Mesothelial cell of epicardium (in vitro differentiated cells): ENCODE measurements at places on chromosomes 6 and 20.
A peak's percentile ranks its signal among the peaks of the same experiment; 100 is the strongest.

- DNase-seq: no peak
These were observed 1.8 kb upstream of the ARFGAP1 start for GRCh38 chr20:63270606-63271325.

DNA sequence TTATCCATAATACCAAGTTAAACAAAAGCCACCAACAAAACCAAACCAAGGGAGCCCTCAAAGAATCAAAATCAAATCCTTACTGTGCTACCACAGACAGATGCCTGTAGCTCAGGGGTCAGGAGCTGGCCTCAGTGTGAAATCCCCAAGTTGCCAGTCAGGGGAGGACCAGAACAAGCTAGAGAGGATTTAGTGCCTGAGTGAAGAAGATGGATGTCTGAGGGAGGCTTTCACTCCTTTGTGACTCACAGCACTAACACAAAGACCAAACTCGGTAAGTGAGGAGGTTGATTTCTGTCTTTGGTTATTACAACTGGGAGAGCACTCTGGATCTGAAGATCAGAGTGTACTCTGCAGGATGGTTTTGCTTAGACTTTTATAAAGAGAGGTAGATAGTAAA lies 189.9 kb upstream of the ZNF184 start:
- DNase-seq: no peak

GRCh38 chr6:27890445-27891319 lies 21.5 kb downstream of the OR2B2 start:
- no peak for DNase-seq

DNA sequence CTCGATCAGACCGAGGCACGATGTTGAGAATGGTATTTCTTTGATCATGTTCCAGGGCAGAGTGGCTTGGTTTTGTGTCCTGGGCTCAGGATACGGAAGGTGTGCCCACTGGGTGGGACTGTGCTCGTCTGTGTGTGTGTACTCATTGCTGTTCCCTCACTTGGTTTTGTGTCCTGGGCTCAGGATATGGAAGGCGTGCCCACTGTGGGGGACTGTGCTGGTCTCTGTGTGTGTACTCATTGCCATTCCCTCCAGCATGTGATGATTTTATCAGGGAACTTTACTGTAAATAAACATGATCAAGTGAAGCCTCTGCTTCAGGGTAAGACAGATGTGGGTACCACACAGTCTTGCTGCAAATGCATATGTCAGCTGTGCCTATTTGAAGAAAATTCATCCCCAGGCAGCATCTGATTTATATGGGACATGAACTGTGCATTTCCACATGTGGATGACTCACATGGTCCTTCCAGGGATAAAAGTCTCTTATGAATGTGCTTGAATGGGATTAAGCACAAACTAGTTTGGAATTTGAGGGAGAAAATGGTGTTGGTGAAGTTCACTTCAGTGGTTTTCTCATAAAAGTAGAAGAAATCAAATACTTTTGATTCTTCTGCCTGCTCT lies 274.3 kb downstream of the QKI start:
- DNase-seq: no peak

GRCh38 chr20:33299111-33299603 lies 16.1 kb downstream of the BPIFB1 start:
- DNase-seq: peak; percentile 58

DNA sequence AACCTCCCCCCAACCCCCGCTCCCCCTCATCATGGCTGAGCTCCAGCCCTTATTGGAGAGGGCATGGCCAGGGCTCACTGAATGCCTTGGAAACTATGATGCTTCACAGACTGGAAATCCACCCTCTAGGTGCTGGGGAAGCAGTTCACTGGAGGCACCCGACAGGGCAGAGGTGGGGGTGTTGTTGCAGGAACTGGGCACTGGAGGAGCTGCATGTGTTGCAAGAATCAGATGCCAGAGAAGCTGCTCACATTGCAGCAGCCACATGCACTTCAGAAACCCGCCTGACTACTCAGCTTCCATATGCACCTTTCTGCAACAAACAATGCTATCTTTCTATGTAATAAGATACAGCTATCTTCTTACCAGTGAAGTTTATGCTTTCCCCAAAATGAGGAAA lies 7.9 kb upstream of the TBPL1 start:
- DNase-seq: no peak

DNA sequence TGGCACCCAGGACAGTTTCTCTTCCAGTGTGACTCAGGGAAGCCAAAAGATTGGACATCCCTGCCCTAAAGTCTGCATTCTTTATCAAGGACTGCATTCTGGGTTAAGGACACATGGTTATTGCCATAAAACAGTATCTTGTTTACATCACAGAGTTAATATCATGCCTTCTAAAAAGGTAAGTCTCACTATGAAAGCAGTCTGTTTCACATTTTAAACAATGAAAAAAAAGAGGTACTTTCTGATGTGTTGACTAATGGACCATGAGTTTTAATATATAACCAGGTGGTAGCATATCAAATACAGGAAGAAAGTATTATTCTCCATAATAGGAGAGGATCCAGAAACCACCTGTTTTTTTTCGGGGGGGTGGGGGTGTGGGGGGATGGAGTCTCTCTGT lies 93.7 kb downstream of the TIAM2 start:
- no peak for DNase-seq

GRCh38 chr6:131269565-131270391 lies 134.5 kb downstream of the AKAP7 start:
- no peak for DNase-seq

DNA sequence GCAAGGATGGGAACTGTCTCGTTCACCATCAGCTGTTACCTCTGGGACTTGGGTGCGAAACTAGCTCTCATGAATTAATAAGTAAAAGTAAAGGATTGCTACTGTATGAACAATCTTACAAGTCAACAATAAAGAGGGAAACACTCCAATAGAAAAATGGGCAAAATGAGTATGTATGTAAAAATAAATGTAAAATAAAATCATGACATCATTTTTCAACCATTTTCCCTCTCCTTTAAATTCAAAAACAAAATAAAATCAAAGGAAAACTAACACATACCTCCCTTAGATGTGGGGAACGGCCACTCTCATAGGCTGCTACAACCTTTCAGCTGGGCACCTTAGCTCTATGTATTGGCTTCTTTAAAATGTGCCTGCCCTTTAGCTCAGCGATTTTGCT lies 389.7 kb upstream of the ARID1B start:
- DNase-seq: no peak

DNA sequence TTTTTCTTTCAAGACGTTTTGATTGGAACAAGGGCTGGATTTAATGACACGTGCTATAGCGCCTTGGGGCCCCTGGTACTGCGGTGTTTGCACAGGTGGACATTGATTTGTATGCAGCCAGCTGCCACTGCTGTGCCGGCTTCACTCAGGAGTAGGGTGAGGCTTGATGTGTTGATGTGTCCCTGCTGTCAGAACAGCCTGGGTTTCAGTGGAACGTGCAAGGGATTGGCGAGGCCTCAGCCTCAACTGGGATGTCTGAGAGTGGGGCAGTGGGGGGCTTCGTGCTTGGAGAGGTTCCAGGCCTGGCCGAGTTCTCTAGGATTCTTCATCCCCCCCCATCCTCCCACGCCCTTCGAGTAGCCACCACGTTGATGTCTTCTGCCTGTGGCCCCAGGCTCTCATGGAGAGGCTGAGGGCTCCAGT lies 23.0 kb downstream of the PYGB start:
- no peak for DNase-seq

- no peak for DNase-seq
These were observed 598.3 kb upstream of the HS3ST5 start for GRCh38 chr6:114941078-114941477.

GRCh38 chr6:28737750-28738395 lies 185.9 kb downstream of the TRIM27 start:
- no peak for DNase-seq

GRCh38 chr20:4369119-4369797 lies 352.5 kb upstream of the PRND start:
- DNase-seq: no peak

GRCh38 chr6:163019926-163020325 lies 292.2 kb downstream of the PACRG start:
- DNase-seq: no peak

DNA sequence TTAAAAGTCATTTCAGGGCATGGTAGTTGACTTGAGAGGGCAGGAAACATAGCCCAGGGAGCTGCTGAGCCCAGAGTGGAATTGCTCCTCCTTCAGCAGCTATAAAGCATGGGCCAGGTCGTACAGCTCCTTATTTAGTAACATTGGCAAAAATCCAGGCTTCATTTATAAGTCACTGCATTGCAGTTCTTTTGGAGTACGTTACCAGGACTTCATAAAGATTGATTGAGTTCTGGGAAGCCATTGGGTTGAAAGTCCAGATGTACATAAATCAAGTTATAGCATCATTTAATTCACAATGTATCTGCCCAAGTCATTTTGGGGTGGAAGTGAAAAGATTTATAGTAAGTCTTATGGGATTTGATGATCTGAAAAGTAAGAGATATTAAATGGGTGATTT lies 53.0 kb upstream of the ANKEF1 start:
- DNase-seq: no peak

DNA sequence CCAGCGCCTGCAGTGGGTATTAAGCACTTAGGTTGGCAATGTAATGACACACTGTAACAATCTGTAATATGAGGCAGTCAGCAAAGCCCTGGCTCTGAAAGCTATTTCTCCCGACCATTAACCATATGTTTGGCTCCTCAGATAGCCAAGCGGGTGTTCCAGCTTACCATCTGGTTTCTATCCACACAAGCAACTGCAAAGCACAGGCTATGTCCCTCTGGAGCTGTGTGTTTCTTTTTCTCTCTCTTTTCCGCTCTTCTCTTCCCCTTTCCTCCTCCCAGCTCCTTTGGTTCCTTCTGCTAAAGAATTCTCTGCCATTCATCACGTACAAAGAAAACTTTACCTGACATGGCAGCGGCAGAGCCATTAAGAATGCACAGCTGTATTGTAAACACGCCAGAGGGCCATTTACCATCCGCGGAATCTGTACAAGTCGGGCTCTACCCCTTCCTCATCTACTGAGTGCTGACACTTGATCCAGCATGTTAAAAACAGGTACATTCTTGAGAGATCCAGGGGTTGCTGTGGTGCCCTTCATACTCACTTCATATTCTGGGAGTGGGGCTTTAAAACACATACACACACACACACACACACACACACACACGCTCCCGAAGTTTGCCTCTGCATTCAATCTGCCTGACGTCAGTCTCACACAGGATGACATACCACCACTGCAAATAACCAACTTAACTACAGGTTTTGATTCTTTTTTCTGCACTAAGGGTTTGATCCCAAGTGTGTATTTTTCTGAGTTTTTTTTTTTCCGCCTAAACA lies 77.2 kb downstream of the BACH2 start:
- DNase-seq: no peak

DNA sequence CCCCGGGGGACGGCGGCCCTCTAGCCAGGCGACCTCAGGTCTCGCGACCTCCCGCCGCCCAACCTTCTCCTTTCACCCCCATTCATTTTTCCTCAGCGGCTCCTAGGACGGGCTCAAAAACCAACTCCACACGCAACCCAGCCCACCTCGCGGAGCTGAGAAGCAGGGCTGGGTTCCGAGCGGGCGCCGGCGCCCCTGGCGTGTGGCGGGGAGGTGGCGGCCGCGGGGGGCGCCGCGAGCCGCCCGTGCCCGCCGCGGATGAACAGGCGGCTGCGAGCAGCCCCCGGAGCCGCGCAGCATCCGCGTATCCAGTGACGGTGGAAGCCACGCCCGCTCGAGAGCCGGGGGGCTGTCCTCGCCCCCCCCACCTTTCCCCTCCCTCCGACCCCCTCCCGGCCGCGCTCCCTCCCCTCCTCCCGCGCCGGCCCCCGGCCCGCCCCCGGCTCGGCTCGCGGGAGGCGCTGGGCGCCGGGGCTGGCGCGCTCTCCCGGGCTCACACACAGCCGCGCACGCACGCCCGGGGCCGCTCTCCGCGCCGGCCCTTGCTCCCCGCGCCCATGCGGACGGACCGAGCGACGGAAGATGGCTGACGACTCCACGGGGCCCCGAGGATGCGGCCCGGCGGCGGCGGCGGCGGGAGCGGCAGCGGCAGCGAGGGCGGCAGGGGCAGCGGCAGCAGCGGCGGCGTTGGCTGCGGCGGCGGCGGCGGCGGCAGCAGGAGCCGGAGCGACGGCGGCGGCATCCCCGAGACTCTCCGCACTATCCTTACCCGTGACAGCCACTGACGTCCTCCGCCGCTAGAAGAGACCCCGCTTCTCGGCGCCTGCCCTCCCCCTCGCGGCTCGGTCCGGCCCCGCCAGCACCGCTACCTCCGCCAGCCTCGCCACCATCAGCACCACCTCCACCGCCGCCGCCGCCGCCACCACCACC lies at the start of gene SOBP:
Gene SOBP, plus strand, starts transcription at position 482 of the 930 bp plus-strand sequence. CDS start 500 bp downstream, outside the sequence.
- DNase-seq: peak; percentile 64

GRCh38 chr6:168206186-168206585 lies 113.4 kb downstream of the DACT2 start:
- no peak for DNase-seq

- no peak for DNase-seq
These were observed 33.4 kb downstream of the GOPC start for GRCh38 chr6:117568831-117569410.

DNA sequence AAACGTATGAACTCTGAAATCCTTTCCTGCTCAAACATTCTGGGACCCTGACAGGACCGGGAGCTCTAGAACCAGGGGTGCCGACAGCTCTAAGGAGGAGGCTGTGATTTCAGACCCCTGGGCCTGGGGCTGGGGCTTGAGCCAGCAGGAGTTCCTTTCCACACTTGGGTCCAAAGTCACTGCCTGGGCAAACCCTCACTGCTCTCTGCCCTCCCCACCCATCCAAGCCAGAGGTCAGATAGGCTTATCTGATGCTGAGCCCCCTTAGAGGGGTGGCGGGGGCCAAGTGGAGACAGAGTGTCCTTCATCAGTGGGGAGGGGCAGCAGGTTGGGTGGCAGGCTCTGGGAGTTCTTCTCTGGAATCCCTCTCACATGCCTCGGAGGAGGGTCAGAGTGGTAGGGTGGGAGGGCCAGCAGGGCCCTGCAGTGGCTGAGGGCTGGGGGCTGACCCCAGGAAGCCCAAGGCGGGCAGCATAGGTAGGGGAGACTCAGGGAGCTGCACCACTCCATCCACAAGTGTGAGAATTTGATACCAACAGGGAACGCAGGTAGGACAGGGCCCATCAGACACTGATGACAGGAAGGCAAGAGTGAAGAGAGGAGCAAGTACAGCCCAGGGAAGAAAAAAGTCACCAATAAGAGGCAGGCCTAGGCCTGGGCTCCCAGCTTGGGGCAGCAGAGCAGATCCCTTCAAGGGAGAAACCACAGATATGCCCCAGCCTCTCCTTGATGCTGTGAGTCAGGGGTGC lies 121.0 kb downstream of the MRPL14 start:
- DNase-seq: no peak

DNA sequence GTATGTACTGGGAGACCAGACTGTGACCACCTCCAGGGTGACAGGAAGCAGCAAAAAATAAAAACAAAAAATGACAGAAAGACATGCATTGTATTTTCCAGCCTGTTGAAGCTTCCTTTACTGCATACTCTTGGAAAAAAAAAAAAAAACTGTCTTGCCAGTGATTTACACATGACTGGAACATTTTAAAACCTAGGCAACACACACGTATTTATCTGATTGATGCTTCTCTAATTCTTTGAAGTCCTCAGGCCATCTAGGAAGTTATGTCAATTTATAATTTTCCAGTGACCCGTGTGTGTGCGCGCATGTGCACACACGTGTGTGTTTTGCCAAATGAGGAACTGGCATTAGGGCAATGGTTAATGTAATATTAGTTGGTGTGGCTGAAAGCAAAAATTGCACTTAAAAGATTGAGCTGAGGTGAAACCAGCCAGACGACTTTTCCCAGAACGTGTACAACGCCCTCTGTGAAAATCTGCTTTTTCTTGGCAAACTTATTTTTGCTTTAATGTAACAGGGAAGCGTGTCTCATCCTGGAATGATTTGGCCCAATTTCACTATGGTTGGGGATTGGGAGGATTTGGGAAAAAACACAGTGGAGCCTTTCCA lies 315.2 kb downstream of the TFAP2A start:
- no peak for DNase-seq

- DNase-seq: no peak
These were observed 8.0 kb upstream of the TUBB2B start for GRCh38 chr6:3235486-3235885.
